ENCODE measurements at places on chromosomes 1 and 21.

- DNase-seq = no peak
- H3K27me3 ChIP-seq = no peaks in the 10 kb centered on the region
- no peaks in the 10 kb centered on the region for H3K4me1 ChIP-seq
- no peak overlapping the region for H3K4me3 ChIP-seq
These were observed 39.3 kb upstream of the RGS18 start for GRCh38 chr1:192118881-192119405.

GRCh38 chr1:39507230-39507928, 15.9 kb downstream of the BMP8A start:
- H3K27ac ChIP-seq = no peak overlapping the region
- no peaks in the 10 kb centered on the region for H3K36me3 ChIP-seq
- H3K4me1 ChIP-seq = no peaks in the 10 kb centered on the region
- no peak for DNase-seq
- H3K27me3 ChIP-seq = no peaks in the 10 kb centered on the region

DNA sequence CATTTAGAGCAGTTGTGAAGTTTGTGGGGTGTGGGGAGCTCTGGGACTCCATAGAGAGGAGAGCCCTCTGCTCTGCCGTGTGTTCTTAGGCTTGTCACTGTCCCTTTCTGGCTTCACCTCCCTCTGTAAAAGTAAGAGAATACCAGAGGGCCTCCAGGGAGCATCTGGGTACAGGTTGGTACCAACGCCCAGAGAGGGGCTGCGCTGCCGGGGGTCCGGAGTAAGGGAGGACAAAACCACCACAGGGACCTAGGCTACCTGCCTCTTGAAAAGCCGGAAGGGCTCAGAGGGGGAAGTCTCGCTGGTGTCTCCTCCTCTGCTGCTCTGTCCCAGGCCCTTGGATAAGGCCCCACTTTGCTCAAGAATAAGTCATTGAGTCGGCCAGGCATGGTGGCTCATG, 3.1 kb upstream of the TINAGL1 start:
- H3K27ac ChIP-seq = no peak overlapping the region
- peaks cover 2% of the 10 kb centered on the region for H3K4me1 ChIP-seq
- DNase-seq = no peak
- peaks cover 62% of the 10 kb centered on the region for H3K27me3 ChIP-seq
- no peak overlapping the region for H3K4me3 ChIP-seq

DNA sequence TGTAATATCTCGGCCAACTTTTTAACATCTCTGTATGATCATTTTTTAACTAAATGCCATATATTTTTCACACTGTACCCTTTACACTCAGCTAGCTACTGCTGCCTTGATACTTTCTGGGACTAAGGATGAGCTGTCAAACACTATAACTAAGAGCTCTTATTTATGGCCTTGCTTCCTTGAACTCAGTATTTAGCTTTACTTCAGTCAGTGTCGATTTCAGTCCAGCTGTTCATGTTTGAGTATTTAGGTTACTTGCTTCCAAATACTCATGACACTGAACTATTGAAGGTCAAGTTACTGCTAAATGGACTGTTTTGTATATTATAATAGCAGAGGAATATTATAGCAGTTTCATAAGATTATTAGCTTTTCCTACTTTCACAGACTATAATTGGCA, 25.9 kb upstream of the USP25 start:
- H3K4me3 ChIP-seq = no peak overlapping the region
- H3K27ac ChIP-seq = no peak overlapping the region
- H3K4me1 ChIP-seq = no peaks in the 10 kb centered on the region
- H3K36me3 ChIP-seq = no peaks in the 10 kb centered on the region

DNA sequence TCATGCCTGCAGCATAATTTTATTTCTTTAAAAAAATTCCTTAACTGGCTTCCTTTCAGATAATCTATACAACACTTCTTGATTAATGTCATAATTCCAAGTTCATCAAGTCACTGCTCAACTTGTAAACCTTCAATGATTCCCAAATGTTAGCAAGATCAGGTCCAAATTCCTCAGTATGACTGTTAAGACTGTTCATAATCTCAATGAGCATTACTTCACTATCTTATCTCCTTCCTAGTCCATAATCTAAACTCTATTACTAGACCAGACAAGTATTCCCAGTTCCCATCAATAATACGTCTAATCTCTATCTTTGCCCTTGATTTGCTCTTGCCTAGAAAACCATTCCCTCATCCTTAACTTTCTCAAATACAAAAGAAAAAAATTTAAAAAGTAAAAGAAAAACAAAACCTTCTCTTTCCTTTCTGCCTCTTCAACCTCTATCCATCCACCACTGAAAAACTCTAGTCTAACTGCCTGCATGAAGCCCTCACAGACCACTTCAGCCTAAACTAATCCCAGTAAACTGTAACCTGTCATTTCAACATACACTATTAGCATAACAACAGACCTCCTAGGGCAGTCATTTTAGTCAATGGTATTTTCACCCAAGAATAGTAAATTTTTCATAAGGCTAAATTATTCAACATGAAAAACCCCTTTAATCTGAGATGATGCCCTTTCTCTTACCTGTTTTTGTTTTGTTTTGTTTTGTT, 15.5 kb downstream of the LUZP1 start:
- no peaks in the 10 kb centered on the region for H3K4me1 ChIP-seq
- no peak overlapping the region for H3K4me3 ChIP-seq
- no peak overlapping the region for H3K27ac ChIP-seq

- H3K4me3 ChIP-seq = no peak overlapping the region
- no peaks in the 10 kb centered on the region for H3K36me3 ChIP-seq
- no peak for DNase-seq
- H3K27me3 ChIP-seq = peaks cover 61% of the 10 kb centered on the region
- no peak overlapping the region for H3K27ac ChIP-seq
- H3K4me1 ChIP-seq = peaks cover 19% of the 10 kb centered on the region
These were observed 409.9 kb upstream of the ESRRG start for GRCh38 chr1:217133092-217133491.

GRCh38 chr1:119651641-119652040, 3.6 kb upstream of the ZNF697 start:
- H3K36me3 ChIP-seq = no peaks in the 10 kb centered on the region
- no peak for DNase-seq
- no peak overlapping the region for H3K4me3 ChIP-seq
- H3K4me1 ChIP-seq = peaks cover 6% of the 10 kb centered on the region
- no peaks in the 10 kb centered on the region for H3K27me3 ChIP-seq

GRCh38 chr1:75533085-75533484, 77.8 kb downstream of the SLC44A5 start:
- no peaks in the 10 kb centered on the region for H3K27me3 ChIP-seq
- H3K36me3 ChIP-seq = no peaks in the 10 kb centered on the region
- H3K27ac ChIP-seq = no peak overlapping the region
- no peak overlapping the region for H3K4me3 ChIP-seq
- H3K4me1 ChIP-seq = peaks cover 4% of the 10 kb centered on the region

DNA sequence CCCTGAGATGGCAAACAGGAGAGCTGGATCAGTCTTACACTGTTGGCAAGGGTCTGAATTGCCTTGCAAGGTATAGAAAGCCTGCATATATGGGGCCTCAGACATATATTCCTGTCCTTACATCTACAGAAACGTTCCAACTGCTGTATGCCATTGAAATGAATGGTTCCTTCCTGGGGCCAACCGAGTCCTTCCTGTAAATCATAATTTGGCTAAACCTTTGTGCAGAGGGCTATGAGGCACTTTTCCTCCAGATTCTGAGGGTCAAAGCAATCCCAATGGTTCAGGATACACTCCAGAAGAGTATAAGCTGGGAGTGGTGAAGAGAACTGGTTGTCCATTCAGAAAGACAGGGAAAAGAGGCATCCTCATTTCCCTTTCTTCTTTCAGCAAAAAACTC, 190.5 kb downstream of the PTPRC start:
- no peak for DNase-seq
- no peak overlapping the region for H3K27ac ChIP-seq
- no peak overlapping the region for H3K4me3 ChIP-seq
- H3K36me3 ChIP-seq = no peaks in the 10 kb centered on the region

- DNase-seq = no peak
- no peak overlapping the region for H3K4me3 ChIP-seq
- H3K27ac ChIP-seq = no peak overlapping the region
- no peaks in the 10 kb centered on the region for H3K27me3 ChIP-seq
These were observed 59.6 kb upstream of the ITPKB start for GRCh38 chr1:226798427-226799411.

- H3K27me3 ChIP-seq = no peaks in the 10 kb centered on the region
- H3K4me1 ChIP-seq = peaks cover 15% of the 10 kb centered on the region
- no peak for DNase-seq
- no peaks in the 10 kb centered on the region for H3K36me3 ChIP-seq
These were observed 488.7 kb downstream of the OMA1 start for GRCh38 chr1:58057826-58058225.

- H3K27me3 ChIP-seq = no peaks in the 10 kb centered on the region
- peak overlapping the region; percentile 88 for H3K4me3 ChIP-seq
- H3K4me1 ChIP-seq = peaks cover 8% of the 10 kb centered on the region
- no peak for DNase-seq
These were observed 941 bp downstream of the ARNT start for GRCh38 chr1:150875197-150876118.

DNA sequence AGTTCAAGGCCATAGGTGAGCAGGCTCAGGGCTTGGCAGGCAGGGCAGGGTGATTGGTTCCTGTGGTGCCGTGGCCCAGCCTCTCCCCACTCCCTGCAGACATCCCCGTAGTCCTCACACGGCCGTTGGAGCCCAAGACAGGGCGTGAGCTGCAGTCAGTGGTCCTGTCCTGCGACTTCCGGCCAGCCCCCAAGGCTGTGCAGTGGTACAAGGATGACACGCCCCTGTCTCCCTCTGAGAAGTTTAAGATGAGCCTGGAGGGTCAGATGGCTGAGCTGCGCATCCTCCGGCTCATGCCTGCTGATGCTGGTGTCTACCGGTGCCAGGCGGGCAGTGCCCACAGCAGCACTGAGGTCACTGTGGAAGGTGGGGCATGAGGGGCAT, 71.9 kb downstream of the OBSCN start:
- DNase-seq = no peak
- no peak overlapping the region for H3K4me3 ChIP-seq
- peaks cover 42% of the 10 kb centered on the region for H3K36me3 ChIP-seq
- H3K27me3 ChIP-seq = no peaks in the 10 kb centered on the region

- peaks cover 6% of the 10 kb centered on the region for H3K4me1 ChIP-seq
- H3K4me3 ChIP-seq = no peak overlapping the region
- H3K27me3 ChIP-seq = peaks cover 3% of the 10 kb centered on the region
- H3K27ac ChIP-seq = no peak overlapping the region
These were observed 45.5 kb downstream of the TP73 start for GRCh38 chr1:3697810-3698209.

- peaks cover 30% of the 10 kb centered on the region for H3K36me3 ChIP-seq
- H3K27ac ChIP-seq = no peak overlapping the region
- no peaks in the 10 kb centered on the region for H3K27me3 ChIP-seq
- H3K4me3 ChIP-seq = no peak overlapping the region
- peaks cover 9% of the 10 kb centered on the region for H3K4me1 ChIP-seq
These were observed 52.7 kb upstream of the DIRAS3 start for GRCh38 chr1:68103011-68103545.

DNA sequence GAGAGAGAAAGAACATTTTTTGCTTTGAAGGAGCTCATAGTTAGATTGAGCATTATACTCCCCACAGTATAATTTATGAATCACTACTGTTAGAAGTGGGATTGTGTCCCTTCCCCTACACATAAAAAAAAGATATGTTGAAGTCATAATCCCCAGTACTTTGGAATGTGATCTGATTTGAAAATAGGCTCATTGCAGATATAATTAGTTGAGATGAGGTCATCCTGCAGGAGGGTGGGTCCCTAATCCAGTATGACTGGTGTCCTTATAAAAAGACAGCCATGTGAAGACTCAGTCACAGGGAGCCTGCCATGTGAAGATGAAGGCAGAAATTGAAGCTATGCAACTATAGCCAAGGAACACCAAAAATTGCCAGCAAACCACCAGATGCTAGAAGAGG, 76.4 kb downstream of the TGFB2 start:
- no peaks in the 10 kb centered on the region for H3K36me3 ChIP-seq

GRCh38 chr21:38196036-38196435, 60.8 kb upstream of the KCNJ15 start:
- H3K27me3 ChIP-seq = no peaks in the 10 kb centered on the region
- no peaks in the 10 kb centered on the region for H3K4me1 ChIP-seq
- no peak overlapping the region for H3K4me3 ChIP-seq
- no peaks in the 10 kb centered on the region for H3K36me3 ChIP-seq
- H3K27ac ChIP-seq = no peak overlapping the region
- DNase-seq = no peak

GRCh38 chr21:41064334-41064791, 103.6 kb upstream of the BACE2 start:
- no peaks in the 10 kb centered on the region for H3K27me3 ChIP-seq
- no peaks in the 10 kb centered on the region for H3K36me3 ChIP-seq
- no peak overlapping the region for H3K4me3 ChIP-seq
- H3K4me1 ChIP-seq = peaks cover 9% of the 10 kb centered on the region
- DNase-seq = no peak

DNA sequence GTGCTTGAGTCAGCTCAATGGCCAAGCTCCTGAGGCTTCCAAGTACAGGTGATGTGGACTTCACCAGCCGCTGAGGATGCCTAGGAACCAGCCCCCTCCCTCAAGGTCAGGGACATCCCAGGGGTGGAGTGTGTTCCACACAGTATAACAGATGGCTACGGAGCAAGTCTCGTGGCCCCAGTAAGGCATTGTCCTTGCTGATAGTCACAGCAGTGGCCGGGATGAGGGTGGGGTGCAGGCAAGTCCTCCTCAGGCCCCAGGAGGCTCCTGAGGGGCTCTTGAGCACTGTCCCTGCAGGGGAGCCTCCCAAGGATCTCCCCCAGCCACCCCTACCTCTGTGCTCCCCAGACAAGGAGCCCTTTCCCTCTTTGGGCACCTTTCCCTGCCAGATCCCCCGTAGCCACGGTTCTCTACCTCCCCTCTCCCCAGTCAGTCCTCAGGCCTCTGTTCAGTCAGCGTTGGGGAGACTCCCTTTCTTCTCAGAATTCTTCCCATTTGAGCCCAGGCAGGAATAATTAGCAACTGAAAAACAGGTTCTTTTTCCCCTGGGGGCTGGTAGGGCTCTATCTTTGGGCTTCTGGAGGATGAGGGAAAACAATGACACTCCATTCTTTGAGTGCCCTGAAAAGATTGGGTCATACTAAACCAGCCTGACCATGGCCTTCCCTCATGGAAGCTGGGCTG, 7.1 kb upstream of the THEM5 start:
- H3K27me3 ChIP-seq = peaks cover 2% of the 10 kb centered on the region
- H3K4me3 ChIP-seq = no peak overlapping the region
- H3K4me1 ChIP-seq = no peaks in the 10 kb centered on the region
- DNase-seq = no peak
- no peaks in the 10 kb centered on the region for H3K36me3 ChIP-seq

GRCh38 chr1:152325111-152325510, at the start of gene FLG:
Gene FLG, minus strand, starts transcription at chr1:152325239. Its CDS starts 9,783 bp downstream, at chr1:152315456.
- H3K4me1 ChIP-seq = no peaks in the 10 kb centered on the region
- no peak within 1 kb of the TSS for H3K4me3 ChIP-seq
- H3K27ac ChIP-seq = no peak within 1 kb of the TSS
- no peaks in the 10 kb centered on the region for H3K27me3 ChIP-seq
- no peak for DNase-seq

- no peak overlapping the region for H3K27ac ChIP-seq
- H3K36me3 ChIP-seq = no peaks in the 10 kb centered on the region
- no peak overlapping the region for H3K4me3 ChIP-seq
- no peaks in the 10 kb centered on the region for H3K27me3 ChIP-seq
These were observed 27.2 kb upstream of the EPS8L3 start for GRCh38 chr1:109790735-109791494.

GRCh38 chr1:217117973-217118465, 394.8 kb upstream of the ESRRG start:
- no peak overlapping the region for H3K27ac ChIP-seq
- no peak for DNase-seq
- H3K36me3 ChIP-seq = no peaks in the 10 kb centered on the region
- H3K27me3 ChIP-seq = peaks cover 10% of the 10 kb centered on the region
- H3K4me1 ChIP-seq = no peaks in the 10 kb centered on the region
- no peak overlapping the region for H3K4me3 ChIP-seq
